Stomach (tissue), 19 donors: ENCODE measurements at places on chromosomes 1 and 21. TPM values are rescaled to one million over a fixed set of nuclear protein-coding genes. Genes with fewer than 3 reads are reported as not detected.

GRCh38 chr1:104932030-104932915 is 1182.6 kb downstream of the AMY1C start:
- no peaks in the 10 kb centered on the region for H3K4me1 ChIP-seq
- H3K27me3 ChIP-seq: no peaks in the 10 kb centered on the region
- H3K4me3 ChIP-seq: no peak overlapping the region
- no peak for DNase-seq
- no peaks in the 10 kb centered on the region for H3K36me3 ChIP-seq

- no peaks in the 10 kb centered on the region for H3K4me1 ChIP-seq
- H3K4me3 ChIP-seq: no peak overlapping the region
- no peak overlapping the region for H3K27ac ChIP-seq
- H3K36me3 ChIP-seq: no peaks in the 10 kb centered on the region
- H3K27me3 ChIP-seq: no peaks in the 10 kb centered on the region
- DNase-seq: no peak
Observed at GRCh38 chr1:24084050-24084449, 27.9 kb downstream of the MYOM3 start.

- peaks cover 15% of the 10 kb centered on the region for H3K4me1 ChIP-seq
- no peak overlapping the region for H3K4me3 ChIP-seq
- no peaks in the 10 kb centered on the region for H3K27me3 ChIP-seq
- peaks cover 3% of the 10 kb centered on the region for H3K36me3 ChIP-seq
- H3K27ac ChIP-seq: no peak overlapping the region
Observed at GRCh38 chr1:51863384-51863783, 15.1 kb downstream of the NRDC start.

- no peak overlapping the region for H3K27ac ChIP-seq
- no peaks in the 10 kb centered on the region for H3K27me3 ChIP-seq
- H3K4me1 ChIP-seq: no peaks in the 10 kb centered on the region
- H3K36me3 ChIP-seq: no peaks in the 10 kb centered on the region
- no peak for DNase-seq
- H3K4me3 ChIP-seq: no peak overlapping the region
Observed at GRCh38 chr1:227280836-227281235, 37.5 kb downstream of the CDC42BPA start.

DNA sequence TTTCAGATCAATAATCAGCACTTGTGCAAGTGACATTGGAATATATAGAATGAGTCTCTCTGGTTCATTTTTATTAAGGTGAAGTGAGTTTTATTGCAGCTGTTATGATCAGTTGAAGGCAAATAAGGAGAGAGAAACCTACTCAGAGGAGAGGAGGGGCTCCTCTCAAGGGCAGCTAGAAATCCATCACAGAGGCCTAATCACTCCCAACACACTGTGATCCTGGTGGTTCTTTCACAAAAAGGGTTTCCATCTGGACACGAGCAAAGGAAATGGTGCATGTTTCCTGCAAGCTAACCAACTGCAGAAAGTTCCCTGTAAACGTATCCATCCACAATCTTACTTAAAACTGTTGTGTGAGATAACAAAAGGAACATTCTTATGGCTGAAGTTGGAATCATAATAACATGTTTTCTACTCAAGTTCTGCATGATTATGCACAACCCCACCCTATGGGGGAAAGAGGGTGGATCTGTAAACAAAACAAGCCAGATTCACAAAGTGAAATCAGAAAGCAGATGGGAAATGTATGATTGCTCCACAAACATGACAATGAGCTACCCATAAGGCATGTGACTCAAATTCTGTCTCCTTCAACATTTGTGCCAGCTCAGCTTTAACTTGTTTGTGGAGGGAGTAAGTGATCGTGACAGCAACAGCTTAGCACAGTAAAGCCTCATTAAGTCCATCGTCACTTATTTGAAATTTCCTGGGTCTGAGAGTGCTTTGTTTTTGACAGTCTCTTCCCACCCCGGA is 141.2 kb upstream of the ST6GALNAC5 start:
- H3K36me3 ChIP-seq: no peaks in the 10 kb centered on the region
- peak; percentile 38 for DNase-seq
- H3K27ac ChIP-seq: no peak overlapping the region

- peaks cover 3% of the 10 kb centered on the region for H3K36me3 ChIP-seq
- no peak for DNase-seq
- H3K4me1 ChIP-seq: no peaks in the 10 kb centered on the region
- H3K27me3 ChIP-seq: no peaks in the 10 kb centered on the region
- H3K27ac ChIP-seq: no peak overlapping the region
Observed at GRCh38 chr1:19712928-19713327, 48.3 kb downstream of the HTR6 start.

DNA sequence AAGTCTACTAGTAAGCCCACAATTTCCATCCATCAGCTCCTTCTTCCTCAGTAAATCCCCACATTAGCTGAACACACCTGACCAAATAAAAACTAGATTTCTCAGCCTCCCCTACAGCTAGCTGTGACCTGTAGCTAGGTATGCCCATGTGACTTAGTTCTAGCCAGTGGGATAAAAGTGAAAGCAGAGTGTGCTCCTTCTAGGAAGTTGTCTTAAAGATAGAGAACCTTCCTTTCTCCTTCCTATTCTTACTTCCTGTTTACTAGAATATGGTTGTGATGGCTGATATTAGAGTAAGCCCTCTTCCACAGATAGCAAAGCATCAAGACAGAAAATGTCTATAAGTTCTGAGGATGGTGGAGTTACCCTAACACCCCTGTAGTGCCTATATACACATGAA is 67.0 kb downstream of the PIK3R3 start:
- no peaks in the 10 kb centered on the region for H3K4me1 ChIP-seq
- H3K4me3 ChIP-seq: no peak overlapping the region
- peaks cover 13% of the 10 kb centered on the region for H3K36me3 ChIP-seq

GRCh38 chr1:3668585-3669300 is 16.4 kb downstream of the TP73 start:
- no peak overlapping the region for H3K4me3 ChIP-seq
- H3K27ac ChIP-seq: no peak overlapping the region
- no peaks in the 10 kb centered on the region for H3K36me3 ChIP-seq
- DNase-seq: peak; percentile 94

GRCh38 chr1:116997636-116998035 is 3.9 kb upstream of the CD101 start:
- H3K4me1 ChIP-seq: no peaks in the 10 kb centered on the region
- H3K4me3 ChIP-seq: no peak overlapping the region
- no peak overlapping the region for H3K27ac ChIP-seq
- H3K36me3 ChIP-seq: no peaks in the 10 kb centered on the region

DNA sequence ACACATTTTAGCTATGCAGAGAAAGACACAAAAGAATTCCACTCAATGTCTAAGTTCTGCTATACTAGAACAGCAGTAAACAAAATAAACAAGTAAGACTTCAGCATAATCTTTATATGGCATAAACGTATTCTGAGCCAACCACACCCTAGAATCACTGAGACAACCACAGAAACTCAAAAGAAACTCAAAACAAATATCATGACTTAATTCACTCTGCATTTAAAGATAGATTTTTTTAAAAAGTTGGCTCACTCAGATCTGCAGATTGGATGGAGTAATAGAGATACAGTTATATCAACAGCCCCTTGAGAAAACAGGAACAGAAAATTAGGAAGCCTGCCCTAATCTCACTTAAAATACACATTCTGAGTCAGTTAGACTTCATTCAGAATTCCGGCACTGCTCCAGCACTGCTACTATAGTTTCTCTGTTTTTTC is 95.0 kb downstream of the COL24A1 start:
- peak; percentile 51 for DNase-seq
- H3K27me3 ChIP-seq: no peaks in the 10 kb centered on the region
- H3K4me3 ChIP-seq: no peak overlapping the region
- no peaks in the 10 kb centered on the region for H3K36me3 ChIP-seq
- no peaks in the 10 kb centered on the region for H3K4me1 ChIP-seq
- H3K27ac ChIP-seq: no peak overlapping the region

- H3K27ac ChIP-seq: no peak overlapping the region
- H3K27me3 ChIP-seq: no peaks in the 10 kb centered on the region
- H3K4me1 ChIP-seq: no peaks in the 10 kb centered on the region
- no peak overlapping the region for H3K4me3 ChIP-seq
- no peak for DNase-seq
Observed at GRCh38 chr1:239930686-239931262, 160.9 kb upstream of the FMN2 start.

DNA sequence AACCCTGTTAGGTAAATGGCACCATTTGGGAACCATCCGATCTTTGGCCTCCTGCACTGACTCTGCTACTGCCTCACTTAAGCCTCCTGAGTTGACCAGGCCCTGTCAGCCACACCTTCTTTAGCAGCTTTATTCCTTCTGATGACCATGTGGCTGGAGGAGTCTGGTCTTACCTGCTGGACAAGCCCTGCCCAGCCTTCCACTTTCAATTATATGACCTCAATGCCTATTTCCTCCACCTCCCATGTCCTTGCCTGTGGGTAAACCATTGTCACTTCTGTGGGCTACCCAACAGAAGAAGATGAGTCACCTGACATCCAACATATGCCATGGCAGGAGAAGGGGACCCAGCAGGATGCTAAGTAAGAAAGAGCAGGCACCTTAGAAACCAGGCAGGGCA is 393.8 kb downstream of the NTNG1 start:
- DNase-seq: no peak
- H3K27me3 ChIP-seq: no peaks in the 10 kb centered on the region
- no peak overlapping the region for H3K4me3 ChIP-seq
- no peak overlapping the region for H3K27ac ChIP-seq

DNA sequence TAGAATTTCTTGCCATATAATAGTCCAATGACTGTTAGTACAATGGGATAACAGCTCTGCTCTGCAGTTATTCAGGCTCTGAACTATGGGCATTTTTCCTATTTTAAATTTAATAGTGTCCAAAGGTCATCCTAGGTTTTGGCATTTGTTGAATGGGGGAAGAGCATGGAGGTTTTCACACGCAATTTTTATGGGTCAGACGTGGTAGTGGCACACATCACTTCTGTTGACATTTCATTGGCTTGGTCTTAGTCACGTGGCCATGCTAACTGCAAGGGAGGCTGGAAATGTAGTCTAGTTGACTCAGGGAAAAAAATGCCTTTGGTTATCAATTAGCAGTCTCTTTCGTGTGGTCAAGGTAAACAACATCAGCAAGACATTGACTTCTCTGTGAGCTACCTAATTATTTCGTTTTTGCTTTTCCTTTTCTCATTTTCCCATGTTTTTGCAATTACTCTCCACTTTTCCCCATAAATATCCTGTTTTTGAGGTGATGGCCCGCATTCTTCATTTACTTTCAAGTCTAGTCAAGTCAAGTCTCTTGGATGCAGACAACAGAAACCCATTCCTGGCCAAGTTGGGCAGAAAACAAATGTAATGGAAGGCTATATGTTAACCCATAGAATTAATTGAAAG is 82.8 kb downstream of the DYRK1A start:
- no peak overlapping the region for H3K27ac ChIP-seq
- no peak overlapping the region for H3K4me3 ChIP-seq
- no peak for DNase-seq
- no peaks in the 10 kb centered on the region for H3K36me3 ChIP-seq
- no peaks in the 10 kb centered on the region for H3K27me3 ChIP-seq

FCRL2 gene
- not detected for total RNA-seq

CD53 gene
- total RNA-seq: 65.2 TPM

RPE65 gene
- total RNA-seq: 0.43 TPM

NDUFS2 gene
- total RNA-seq: 85.7 TPM
